Hippocampal formation (tissue), 2 donors: ENCODE measurements at places on chromosomes 3 and 15.

DNA sequence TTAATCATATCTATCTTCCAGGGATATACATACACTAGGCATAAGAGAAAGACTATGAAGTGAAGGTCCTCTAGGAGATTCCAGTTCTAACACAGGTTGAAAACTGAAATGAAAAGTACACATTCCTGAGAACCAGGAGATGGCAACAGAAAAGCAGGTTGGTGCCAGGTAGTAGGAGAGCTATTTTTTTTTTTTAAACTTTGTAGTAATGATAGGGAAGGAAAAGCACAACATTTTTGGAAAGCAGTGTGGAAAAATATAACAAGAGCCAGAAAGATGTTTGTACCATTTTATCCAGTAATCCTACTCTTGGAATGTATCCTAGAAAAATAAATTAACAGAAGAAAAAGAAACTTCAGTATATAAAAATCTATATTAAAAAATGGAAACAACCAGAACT, 189.9 kb downstream of the DTWD1 start:
- DNase-seq, result no peak

DNA sequence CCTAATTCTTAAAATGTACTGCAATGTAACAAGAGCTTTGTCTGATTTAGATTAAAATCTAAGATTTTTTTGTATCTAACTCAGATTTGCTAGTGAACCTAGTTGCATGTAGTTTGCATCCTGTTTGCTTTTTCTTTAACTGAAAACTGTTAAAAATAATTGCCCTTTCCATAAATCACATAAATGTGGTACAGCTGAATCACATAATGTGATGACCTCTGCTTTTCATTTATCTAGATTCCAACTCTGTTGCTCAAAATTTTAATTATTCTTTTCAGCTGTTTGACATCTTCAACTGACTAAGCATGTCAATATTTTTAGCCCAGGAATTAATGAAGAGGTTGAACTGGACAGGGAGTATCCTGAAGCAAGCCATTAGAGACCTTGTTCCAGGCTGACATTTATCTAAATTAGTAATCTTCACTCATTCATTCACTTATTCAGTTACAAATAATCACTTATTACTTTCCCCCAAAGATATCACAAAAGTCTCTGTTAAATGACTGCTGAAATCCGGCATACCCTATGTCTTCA, 101.9 kb upstream of the PLXND1 start:
- DNase-seq, result no peak

- DNase-seq, result no peak
Measured at GRCh38 chr3:50233176-50233575, 2.8 kb upstream of the GNAI2 start.

DNA sequence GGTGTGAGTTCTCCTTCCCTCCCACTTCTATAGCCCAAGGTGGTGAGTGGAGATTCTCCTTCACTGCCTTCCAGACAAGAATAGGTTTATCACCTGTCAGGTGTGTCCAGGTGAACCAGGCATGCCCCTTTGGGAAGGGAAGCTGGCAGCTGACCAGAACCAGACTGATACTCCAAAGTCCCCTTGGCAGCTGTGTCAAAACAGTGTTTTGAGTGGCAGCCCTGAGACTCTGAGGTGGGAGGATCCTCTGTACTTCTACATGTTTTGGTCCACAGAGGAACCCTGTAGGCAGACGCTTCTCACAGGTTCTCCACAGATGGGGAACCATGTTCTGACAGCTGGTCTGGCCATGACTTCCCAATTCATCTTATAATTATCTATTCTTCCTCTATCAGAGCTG, 30.1 kb downstream of the ISL2 start:
- no peak for DNase-seq

GRCh38 chr3:101268141-101268540, 52.2 kb downstream of the IMPG2 start:
- no peak for DNase-seq

DNA sequence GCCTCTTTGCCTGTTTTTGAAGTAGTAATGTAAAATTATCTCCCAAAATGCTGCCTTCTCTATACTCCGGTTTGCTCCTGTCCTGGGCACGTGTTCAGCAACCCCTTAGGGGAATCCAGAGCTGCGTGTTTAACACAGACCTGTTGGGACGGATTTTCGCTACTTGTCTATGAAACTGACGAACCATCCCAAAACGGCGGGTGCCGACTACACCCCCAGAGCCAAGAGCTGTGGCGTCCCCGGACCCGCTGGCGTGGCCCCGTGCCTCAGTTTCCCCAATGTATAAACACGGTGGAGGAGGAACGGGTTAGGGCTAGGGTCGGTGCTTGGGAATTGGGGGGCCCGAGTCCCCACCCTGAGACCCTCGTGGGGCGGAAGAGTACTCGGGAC, 473 bp downstream of the FHIT start:
- DNase-seq, result peak; percentile 49

- no peak for DNase-seq
Measured at GRCh38 chr15:32990071-32990470, 204.4 kb downstream of the FMN1 start.

DNA sequence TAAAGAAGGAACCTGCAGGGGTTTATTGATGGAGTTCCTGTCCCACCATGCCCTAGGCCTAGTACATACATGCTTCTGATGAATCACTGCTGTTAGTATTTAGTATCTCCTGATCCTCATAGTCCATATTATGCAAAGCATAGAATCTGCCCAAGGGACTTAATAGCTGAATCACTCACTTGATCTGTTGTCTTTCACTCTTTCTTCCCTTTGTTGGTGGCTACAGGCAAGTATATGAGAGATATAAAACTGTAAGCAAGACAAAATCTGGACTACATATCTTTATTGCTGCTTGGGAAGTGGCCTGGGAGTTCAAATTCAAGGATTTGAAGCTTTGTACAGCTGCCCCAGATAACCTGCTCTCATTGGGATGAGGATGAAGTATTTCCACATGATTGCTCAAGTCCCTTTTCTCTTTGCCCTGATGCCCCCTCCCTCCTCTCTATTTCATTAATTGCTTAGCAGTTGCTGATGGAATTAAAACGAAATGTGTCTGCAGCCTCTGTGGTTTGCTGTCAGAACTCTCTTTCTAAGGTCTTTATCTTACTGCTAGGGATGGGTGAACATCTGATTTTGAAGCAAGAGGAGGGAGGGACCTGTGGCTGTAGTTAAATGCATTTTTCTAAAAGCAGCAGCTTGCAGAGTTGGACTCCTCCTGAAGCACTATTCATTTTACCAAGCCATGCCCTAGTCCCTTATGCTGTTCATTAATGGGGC, 114.1 kb downstream of the ZNF609 start:
- no peak for DNase-seq

DNA sequence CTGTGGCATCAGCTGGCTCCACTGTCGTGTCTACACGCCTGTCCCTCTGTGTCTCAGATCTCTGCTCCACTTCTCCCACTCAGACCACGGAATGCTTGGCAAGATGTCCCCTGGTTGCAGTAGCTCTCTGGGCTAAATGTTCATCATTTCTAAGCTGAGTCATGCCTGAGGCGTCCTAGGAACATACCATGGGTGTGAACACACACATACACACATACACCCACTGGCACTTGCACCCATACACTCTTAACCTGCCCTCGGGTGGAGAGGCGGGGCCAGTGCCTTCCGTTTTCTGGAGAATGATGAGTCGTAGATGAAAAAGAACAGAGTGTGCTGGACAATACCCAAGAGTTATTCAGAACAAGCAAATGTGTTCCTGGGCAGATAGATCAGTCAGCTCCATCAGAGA, 72.4 kb downstream of the SENP2 start:
- DNase-seq, result no peak

GRCh38 chr15:79436037-79436780, 4.1 kb downstream of the MINAR1 start:
- DNase-seq, result no peak

GRCh38 chr15:70632491-70633102, 130.8 kb downstream of the UACA start:
- no peak for DNase-seq

DNA sequence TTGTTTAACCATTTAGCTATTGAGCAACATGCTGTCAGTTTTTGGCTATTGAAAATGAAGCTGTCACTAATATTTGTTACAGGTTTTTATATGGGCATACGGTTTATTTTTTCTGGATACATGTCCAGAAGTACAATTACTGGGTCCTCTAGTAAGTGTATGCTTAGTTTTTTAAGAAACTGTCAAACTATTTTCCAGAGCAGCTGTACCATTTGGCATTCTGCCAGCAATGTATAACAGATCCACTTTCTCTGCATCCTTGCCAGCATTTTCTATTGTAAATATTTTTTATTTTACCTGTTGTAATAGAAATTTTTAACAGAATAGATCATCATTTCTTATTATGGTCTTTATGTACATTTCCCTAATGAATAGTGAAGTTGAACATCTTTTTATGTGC, 658.8 kb downstream of the EDEM1 start:
- no peak for DNase-seq

- no peak for DNase-seq
Measured at GRCh38 chr3:107819656-107820055, 271.2 kb downstream of the CD47 start.

DNA sequence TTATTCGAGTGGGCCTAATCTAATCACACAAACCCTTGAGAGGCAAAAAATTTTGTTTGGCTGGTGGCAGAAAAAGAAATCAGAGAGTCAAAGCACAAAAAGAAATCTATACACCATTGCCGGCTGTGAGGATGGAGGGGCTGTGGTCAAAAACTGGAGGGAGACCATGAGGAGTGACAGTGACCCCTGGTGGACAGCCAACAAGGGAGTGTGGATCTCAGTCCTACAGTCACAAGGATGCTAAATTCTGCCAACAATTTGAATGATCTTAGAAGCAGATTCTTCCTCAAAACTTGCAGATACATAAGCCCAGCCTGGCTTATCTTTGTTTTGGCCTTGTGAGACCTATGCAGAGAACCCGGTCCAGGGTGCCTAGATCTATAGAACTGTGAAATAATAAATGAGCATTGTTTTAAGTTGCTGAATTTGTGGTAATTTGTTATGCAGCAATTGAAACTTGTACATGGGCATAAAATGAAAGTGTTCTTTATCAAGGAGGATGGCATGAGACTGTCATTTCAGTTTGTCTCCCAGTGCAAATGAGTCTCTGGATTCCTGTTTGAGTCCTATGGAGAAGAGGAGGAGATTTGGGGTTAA, 103.0 kb upstream of the ARHGEF26 start:
- no peak for DNase-seq

DNA sequence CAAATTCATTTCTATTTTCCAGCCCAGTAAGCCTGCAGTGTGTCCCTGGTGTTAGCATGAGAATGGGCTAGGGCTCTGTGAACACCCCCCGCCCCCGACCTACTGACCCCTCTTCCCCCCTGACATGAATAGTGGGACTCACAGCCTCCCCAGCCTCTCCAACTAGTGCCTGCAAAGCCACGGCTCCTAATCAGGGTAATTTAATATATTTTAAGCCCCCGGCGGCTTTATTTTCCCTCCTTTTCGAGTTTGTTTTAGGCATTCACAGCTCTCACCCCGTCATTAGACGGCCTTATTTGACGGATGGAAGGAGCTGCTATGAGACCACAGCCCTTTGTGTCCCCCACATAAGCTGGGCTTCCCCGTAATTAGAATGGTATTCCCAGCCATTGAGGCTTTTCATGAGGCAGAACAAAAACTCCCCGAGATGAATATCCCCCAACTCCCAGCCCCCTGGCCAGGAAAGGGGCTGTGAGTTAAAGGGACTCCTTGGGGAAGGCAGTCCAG, 78.3 kb upstream of the POLG start:
- DNase-seq, result no peak

DNA sequence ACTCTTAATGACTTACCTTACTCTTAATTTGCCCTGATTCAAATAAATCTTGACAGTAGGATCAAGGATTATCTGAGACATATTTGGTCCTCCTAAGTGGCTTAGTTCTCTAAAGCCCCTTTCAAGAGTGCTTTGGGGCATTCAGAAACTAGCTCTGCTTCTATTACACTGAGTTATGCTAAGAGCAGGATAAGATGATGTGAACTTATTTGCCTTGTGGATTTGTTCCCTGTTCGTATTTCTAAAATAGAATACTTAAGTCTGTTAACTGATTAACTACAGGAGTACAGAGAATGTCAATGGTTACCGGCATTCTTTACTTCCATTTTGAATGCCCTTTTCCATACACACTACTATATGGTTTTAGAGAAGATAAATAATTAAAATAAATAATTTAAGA, 14.8 kb upstream of the FRMD4B start:
- no peak for DNase-seq

DNA sequence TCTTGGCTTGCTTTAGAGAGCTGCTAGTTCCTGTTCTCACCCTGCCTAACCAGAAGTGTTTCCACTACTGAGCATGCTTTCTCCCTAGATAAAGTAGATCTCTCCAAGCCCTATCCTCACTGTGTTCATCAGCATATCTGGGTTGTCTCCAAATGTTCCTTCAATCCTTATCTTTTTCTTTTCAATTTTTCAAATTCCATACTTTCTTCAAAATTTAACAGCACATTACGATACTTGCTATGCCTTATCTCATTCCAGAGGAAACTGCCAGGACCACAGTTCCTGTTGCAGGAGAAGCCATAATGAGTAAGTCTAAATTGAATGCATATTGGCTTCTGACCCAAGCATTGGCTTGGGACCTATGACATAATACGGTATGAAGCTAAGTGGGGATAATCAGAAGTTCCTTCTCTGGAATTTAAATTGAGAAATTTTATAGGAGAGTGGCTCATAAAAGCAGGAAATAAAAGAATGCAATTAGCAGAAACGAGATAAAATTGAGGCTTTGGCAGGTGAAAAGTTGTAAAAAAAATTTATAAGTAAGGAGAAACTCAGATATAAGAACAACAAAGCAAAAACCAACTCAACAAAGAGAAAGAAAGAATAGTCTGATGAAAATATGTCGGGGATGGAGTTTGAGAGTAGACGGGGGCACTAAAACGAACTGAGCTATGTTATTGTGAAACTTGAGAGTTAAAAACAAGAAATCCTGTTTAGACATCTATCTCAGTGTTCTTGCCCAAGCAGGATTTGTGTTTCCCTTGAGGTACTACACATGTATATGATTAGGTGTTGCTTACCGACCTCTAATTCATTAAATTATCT, 631.7 kb upstream of the CCDC54 start:
- no peak for DNase-seq

DNA sequence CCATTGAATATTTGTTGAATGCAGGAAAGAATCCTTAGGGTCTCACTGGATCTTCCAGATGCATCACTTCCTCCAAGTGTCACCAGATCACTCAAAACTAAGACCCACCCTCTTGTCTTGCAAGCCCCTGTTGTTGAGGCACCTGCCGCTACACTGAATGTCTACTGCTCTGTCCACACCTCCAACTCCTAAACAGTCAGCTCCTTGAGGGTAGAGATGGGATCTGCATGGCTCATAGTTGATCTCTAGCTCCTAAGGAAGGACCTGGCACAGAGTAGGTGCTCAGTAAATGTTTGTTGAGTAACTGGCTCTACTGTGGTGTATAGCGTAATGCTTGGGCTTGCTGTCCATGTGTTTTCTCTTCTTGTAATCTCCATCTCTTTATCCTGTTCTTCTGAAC, 8.8 kb downstream of the SLC6A20 start:
- no peak for DNase-seq

DNA sequence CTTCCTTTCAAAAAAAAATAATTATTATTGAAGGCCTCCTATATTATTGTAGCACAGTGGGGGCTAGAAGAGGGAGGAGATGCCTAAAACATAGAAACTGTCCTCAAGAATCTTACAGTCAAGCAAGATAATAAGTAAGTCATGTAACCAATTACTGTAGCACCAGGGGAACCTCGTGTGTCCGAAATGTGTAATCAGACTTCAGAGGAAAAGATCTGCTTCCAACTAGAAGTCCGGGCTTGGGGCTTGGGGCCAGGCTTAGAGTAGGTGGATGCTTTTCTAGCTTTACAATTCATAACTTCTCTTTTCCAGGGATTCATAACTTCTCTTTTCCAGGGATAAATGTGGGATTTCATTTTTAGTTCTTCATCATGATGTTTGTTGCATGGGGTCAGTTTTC, 29.2 kb downstream of the MEIS2 start:
- no peak for DNase-seq

GRCh38 chr3:56296361-56296760, 171.9 kb downstream of the ERC2 start:
- DNase-seq, result no peak
